Lung (tissue), 17 donors: ENCODE measurements at places on chromosomes 1 and 21. TPM values are rescaled to one million over a fixed set of nuclear protein-coding genes. Genes with fewer than 3 reads are reported as not detected.

Gene ELAPOR1
- total RNA-seq = 25.0 TPM

Gene AADACL3
- not detected for total RNA-seq

DNA sequence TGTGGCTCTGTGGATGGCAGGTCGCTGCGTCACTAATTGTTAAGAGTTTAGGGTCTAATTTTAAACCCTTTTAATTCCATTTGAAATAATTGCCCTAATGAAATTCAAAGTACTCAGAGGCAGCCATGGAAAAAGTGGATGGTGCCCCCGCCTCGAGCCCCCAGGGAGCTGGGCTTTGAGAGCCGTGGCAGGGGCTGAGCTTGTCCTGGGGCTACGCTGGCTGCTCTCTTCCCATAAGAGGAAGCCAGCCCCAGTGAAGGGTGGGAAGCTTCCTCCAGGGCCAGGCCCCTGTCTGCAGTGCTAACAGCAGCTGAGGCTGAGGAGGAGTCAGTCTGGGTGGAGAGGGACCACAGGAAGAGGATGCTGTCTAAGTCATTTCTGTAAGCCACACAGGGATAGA lies 315.0 kb upstream of the POU3F1 start:
- H3K27me3 ChIP-seq = no peaks in the 10 kb centered on the region
- H3K27ac ChIP-seq = no peak overlapping the region
- H3K4me3 ChIP-seq = no peak overlapping the region
- H3K36me3 ChIP-seq = no peaks in the 10 kb centered on the region

GRCh38 chr1:232327269-232327668 lies 302.7 kb downstream of the SIPA1L2 start:
- H3K27me3 ChIP-seq = no peaks in the 10 kb centered on the region
- no peaks in the 10 kb centered on the region for H3K36me3 ChIP-seq
- no peak overlapping the region for H3K4me3 ChIP-seq
- no peak for DNase-seq
- no peaks in the 10 kb centered on the region for H3K4me1 ChIP-seq

GRCh38 chr1:156673387-156674121 lies 3.7 kb downstream of the NES start:
- H3K36me3 ChIP-seq = peaks cover 5% of the 10 kb centered on the region
- H3K4me1 ChIP-seq = peaks cover 58% of the 10 kb centered on the region
- no peak for DNase-seq
- H3K27ac ChIP-seq = no peak overlapping the region
- peaks cover 2% of the 10 kb centered on the region for H3K27me3 ChIP-seq
- no peak overlapping the region for H3K4me3 ChIP-seq

Gene SMIM1
- total RNA-seq = 11.0 TPM

- peak overlapping the region; percentile 55 for H3K27ac ChIP-seq
- DNase-seq = no peak
- no peaks in the 10 kb centered on the region for H3K4me1 ChIP-seq
- H3K36me3 ChIP-seq = no peaks in the 10 kb centered on the region
- no peaks in the 10 kb centered on the region for H3K27me3 ChIP-seq
- H3K4me3 ChIP-seq = no peak overlapping the region
Observed at GRCh38 chr1:167698313-167698712, 23.5 kb upstream of the MPZL1 start.
